ENCODE measurements at places on chromosomes 7 and 10. TPM values are rescaled to one million over a fixed set of nuclear protein-coding genes. Genes with fewer than 3 reads are reported as not detected.

The ZNF736 gene
- 32.4 TPM for total RNA-seq

The CRPPA gene
- total RNA-seq: 3.3 TPM

The OPN1SW gene
- total RNA-seq: not detected

The TMEM229A gene
- 0.66 TPM for total RNA-seq

The NKX2-3 gene
- 4.4 TPM for total RNA-seq

Data from mucosa of gallbladder (tissue), 1 donor.